ENCODE measurements at places on chromosomes 3 and 15.

- DNase-seq, result no peak
Measured at GRCh38 chr15:99929266-99929665, 196.0 kb upstream of the LYSMD4 start.

GRCh38 chr3:197746209-197746608 lies 3.5 kb upstream of the FYTTD1 start:
- no peak for DNase-seq

DNA sequence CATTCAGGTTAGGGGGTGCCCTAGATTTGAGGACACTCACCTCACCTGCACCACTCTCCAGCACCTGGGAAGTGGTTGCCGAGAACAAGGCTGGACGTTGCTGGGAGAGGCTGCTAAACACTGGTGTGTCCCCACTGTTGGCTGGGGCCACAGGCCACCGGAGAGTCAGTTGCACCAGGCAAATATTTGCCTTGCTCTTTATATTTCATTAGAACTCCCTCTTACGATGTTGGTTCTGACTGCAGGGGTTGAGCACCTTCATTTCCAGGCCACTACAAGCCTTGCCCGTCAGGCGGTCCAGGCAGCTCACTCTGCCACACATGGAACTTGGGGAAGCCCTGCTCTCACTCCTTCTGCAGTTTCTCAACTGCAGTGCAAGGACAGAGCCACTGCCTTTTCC lies 30.7 kb downstream of the HCN4 start:
- no peak for DNase-seq

- DNase-seq, result no peak
Measured at GRCh38 chr3:103367481-103367880, 932.7 kb downstream of the ZPLD1 start.

DNA sequence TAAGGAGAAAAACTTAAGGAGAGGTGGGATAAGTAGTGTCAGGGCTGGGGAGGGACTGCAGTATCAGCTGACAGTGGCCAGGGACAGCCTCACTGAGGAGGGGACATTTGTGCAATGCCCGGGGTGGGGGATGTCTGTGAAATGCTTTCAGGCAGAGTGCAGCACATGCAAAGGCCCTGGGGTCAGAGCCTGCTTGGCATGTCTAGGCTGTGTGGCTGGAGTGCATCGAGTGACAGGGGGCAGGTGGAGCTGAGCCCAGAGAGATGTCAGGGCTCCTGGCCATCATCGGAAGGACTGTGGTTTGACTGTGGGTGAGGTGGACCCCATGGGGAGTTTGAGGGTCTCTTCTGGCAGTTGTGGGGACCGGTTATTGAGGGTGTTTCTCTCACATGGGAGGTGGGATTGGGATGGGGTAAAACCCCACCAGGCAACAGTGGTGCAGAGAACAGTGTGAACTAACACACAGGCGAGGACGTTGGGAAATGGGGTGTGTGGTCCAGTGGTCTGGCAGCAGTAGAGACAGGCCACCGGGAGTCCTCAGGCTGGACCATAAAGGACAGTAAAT lies 61.2 kb downstream of the FBLN2 start:
- no peak for DNase-seq

GRCh38 chr15:77507911-77508310 lies 87.2 kb downstream of the HMG20A start:
- no peak for DNase-seq

- DNase-seq, result peak; percentile 49
Measured at GRCh38 chr3:128068156-128068620, 16.0 kb downstream of the SEC61A1 start.

GRCh38 chr3:106820726-106821362 lies 556.4 kb upstream of the CCDC54 start:
- DNase-seq, result no peak

DNA sequence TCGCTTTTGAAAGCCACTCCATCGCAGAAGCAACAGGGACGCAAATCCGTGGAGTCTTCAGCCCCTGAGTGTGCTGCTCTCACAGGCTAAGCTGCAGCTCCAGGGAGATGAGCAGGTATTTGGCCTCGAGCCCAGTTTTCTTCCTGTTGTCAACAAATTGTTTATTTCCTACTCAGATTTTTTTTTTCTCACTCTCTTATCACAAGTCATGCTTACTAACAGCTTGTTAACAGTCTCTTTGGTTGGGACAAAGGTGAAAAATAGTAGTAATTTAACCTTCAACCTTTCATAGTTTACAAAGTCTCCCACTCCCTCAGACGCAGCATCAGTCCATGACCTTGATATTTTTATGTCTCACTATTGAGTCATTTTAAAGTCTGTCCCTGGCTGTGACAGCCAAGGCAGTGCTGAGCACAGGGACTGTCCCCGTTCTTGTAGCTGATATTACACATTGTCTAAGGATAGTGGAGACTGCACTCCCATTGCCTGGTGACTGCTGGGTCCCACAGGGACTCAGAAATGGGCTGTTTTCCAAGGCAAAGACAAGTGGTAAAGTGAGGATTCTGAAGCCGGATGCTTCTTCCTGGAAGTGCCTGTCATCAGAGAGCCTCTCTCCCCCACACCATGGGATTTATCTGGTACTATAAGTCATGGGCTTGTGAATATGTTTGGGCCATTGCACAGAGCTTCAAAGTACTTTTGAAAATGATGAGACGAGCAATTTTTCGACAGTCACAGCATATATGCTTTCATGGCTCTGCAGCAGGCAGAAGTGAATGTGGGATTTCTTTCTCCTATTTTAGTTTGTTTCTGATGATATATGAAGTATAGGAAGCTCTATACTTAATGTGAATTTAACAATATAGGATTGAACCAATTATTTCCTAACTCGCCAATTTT lies 59.8 kb upstream of the UNC13C start:
- no peak for DNase-seq

DNA sequence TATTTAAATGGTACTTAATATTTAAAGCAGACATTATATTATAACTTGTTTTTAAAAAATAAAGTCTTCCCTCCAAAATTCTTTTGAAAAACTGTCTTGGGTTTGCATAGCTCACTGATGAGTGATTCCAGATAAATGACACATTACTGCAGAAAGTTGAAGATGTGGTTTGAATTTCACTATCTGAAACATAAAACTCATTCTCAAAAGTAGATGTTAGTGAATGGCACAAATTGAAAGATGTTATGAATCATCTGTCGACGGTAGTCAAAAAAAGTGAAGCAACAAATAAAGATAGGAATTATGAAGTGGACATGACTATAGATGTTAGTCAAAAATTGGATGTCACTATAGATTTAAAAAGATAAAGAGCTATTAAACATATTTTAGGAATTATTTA lies 280.5 kb downstream of the GAP43 start:
- DNase-seq, result no peak

GRCh38 chr15:91589360-91589759 lies 264.1 kb upstream of the SLCO3A1 start:
- peak; percentile 15 for DNase-seq

DNA sequence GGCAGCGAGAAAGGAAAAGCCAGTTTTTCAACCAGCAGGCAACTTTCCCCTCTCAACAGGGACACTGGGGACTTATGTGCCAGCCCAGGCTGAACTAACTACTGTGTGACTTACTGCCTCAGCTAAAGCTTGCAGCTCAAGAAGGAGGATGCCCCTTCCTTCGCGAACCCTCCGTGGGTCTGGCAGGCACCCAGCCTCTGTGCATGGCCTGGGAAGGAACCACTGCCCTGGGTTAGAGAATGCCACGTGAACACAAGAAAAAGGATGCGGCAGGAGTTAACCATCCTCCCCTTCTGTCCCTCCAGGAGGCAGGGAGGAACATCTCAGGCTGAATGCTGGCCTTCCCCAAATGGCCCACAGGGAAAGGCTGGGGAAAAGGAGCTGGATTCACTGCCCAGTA lies 29.0 kb downstream of the CHDH start:
- DNase-seq, result no peak

- DNase-seq, result no peak
Measured at GRCh38 chr3:14853271-14853951, 34.6 kb downstream of the FGD5 start.

GRCh38 chr3:72629191-72629631 lies 219.0 kb downstream of the SHQ1 start:
- DNase-seq, result no peak

DNA sequence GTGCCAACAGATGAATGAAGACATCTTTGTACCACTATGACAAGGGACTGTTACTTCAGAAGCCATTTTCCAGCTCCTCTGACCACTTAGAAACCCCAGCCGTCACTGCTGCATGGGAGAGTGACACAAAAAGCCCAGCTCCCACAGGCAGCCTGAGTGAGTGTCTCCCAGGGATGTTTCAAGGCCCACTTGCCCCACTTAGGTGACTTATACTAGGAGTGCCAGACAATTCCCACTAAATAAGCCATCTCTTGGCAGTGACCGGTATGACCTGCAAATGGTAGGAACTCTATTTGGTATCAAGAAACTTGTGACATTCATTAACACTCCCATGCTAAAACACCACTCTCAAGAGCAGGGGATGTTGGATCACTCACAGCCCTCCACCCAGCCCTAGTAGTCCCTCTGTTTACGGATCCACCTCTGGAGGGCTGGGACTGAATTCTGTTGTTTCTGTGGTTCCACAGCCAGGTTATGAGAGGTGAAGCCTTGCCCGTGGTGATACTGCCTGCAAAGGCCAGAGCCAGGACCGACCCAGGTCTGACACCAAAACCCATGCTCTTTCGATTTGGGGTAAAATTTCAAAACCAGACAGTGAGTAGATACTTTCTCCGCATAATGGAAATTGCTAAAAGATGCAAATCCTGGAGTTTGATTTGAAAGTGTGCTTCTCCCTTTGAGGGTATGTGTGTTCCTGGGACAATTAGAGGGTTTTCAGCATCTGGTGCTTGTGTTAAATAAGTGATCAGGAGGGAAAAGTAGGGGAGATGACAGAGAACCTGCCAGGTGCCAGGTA lies 14.5 kb downstream of the RBP1 start:
- DNase-seq, result no peak

DNA sequence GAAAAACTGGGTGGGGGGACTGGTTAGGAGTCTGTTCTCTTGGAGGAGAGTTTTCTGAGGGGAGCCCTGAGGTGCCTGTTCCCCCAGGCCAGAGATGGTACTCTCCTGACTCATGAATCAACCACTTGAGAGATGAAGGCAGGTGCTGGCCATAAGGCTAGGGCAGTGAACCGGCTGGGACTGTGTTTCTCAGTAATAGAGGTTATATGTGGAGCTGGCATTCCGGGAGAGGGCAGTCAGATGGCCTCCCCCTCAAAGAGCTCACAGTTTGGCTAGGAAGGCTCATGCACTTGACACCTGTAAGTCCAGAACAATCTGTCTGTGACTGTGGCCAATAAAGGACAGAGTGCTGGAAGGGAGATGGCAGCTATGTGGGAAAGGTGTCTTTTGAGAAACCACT lies 10.0 kb upstream of the SCN10A start:
- no peak for DNase-seq

Data from activated CD4-positive, alpha-beta T cell treated with anti-CD3 and anti-CD28 coated beads, Interleukin-2, amount 10 ng/mL, durations not matched to agents 7 days and 5 days (primary cell).